ENCODE measurements at places on chromosomes 13 and 19.

DNA sequence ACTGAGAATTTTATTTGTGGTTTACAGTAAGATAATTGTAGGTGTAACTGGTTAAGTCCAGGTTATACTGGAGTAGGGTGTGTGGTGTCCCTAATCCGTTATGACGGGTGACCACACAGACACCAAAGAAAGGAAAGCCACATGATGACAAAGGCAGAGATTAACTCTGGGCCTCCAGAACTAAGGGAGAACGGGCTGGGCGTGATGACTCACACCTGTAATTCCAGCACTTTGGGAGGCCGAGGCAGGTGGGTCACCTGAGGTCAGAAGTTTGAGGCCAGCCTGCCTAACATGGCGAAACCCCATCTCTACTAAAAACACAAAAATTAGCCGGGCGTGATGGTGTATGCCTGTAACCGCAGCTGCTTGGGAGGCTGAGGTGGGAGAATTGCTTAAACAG lies 10.2 kb upstream of the FUT2 start:
- DNase-seq = no peak

DNA sequence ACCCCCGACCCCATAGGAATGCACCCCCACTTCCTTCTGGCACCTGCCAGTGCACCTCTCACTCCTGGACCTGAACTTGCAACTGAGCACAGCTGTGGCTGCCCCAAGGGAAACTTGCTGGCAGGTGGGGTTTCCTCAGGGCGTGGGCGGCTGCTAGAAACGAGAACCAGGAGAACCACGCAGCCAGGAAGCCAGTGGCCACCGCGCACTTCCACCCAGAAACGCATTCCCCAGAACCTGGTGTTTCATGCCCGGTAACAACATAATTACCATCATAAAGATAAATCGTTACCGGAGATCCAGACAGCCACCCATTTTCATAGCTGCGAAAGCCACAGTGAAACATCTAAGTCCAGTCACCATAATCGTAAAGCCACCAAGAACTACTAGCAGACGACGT lies 75.2 kb upstream of the C13orf46 start:
- no peak for DNase-seq

DNA sequence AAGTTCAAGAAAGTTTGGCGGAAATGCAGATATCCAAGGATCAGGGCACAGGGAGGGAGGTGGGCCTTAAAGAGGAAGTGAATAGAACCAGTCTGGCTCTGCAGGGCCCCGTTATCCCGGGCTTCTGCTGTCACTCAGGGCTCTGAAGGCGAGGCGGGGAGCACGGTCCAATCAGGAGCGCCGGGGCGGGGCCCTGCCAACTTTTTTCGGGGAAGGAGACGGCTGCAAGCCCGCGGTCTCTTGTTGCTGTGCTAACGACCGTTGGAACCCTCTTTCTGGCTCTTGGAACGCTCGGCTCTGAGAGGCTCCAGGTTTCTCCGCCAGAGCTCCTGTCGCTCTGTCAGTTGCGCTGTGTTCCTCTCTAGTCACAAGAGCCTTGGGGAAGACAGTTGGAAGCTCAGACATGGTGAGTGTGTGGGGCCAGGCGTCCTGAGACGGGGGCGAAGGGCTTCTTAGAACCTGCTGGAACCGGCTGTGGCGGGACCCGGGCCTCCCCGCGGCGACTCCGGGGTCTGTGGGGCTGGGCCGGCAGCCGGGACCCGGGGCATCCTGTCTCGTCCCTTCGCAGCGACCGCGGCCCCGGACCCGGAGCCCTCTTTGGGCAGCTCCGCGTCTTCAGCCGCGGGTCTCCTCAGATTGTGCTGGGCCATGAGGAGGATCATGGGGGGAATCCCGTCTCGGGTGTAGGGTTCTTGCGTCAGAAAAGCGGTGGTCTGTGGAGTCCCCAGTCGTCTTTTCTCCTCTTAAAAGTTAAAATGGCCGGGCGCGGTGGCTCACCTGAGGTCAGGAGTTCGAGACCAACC lies 27.7 kb downstream of the ZNF844 start:
- DNase-seq = peak; percentile 92

- no peak for DNase-seq
Measured at GRCh38 chr19:1168572-1169410, 5.3 kb downstream of the SBNO2 start.

DNA sequence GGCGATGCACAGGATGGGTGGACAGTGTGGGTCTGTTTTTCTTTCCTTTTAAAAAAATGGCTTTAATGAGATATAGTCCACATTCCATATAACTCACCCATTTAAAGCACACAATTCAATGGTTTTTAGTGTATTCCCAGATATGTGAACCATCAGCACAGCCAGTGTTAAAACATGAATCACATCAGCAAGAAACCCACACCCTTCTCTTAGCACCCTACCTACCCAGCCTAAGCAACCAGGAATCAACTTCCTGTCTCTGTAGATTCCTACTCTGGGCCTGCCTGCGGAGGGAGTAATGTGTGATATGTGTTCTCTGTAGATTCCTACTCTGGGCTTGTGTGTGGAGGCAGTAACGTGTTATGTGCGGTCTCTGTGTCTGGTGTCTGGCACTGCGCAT lies 11.9 kb downstream of the TMEM255B start:
- no peak for DNase-seq

DNA sequence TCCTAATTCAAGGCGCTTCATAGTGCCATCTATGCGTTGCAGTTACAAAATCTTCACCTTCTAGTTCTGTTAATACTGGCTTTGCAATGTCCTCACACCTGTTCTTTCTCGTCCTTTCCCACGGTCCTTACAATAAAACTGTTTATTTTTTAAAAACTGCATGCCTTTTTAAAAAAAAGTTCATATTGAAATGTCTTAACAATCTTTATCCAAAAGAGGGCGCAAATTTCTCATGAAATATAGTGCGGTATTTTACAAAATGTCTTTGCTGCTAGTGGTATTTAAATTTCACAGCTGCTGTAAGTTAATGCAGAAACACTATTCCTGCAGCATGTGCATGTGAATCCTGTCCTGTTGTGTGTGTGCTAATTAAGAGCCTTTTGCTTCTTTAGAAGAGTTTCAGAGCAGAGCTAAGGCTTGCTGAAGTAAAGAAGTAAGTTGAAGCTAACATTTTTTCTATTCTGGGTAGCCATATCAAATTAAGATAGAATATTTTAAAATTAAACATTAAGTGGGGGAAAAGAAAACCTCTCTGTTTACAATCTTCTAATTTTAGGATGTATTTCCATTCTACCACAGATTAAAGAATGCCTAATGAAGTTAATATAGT lies 15.8 kb upstream of the CLDN10 start:
- peak; percentile 26 for DNase-seq

- DNase-seq = no peak
Measured at GRCh38 chr13:76890021-76890420, 3.8 kb upstream of the KCTD12 start.

GRCh38 chr19:42074513-42075363 lies 1.2 kb upstream of the ZNF574 start:
- no peak for DNase-seq

DNA sequence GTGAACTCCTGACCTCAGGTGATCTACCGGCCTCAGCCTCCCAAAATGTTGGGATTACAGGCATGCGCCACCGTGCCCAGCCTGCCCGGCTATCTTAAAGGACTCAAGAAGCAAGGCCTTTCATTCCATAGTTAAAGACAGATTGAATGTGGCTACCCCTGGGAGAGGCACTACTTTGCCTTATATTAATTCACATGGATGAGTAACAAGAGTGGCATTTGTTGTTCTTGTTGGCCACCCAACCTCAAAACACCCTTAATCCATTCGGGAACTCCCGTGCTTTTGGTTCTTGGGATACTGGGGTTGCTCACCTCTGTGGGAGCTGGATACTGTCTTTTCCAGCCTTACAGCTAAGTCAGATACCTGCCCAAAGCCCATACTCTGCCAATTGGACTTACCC lies 34.4 kb upstream of the ABCC4 start:
- no peak for DNase-seq

- DNase-seq = no peak
Measured at GRCh38 chr13:43484432-43485225, 302.1 kb downstream of the ENOX1 start.

- no peak for DNase-seq
Measured at GRCh38 chr19:30406220-30407067, 34.3 kb downstream of the ZNF536 start.

DNA sequence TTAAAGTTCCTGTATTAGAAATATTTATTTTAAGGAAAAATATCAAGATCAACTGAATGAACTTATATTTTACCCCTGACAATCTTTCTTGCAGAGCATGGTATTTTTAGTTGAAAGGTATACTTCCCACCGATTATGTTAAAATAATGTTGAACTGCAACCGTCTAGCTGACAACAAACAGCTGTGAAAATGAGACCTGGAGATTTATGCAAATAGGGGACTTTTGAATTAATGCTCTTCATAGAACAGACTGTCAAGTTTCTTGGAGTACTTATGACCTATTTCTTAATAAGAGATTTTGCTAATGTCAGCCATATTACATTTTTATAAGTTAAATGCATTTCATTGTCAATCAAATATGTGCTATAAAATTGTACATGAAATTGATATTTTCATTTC lies 210.9 kb downstream of the NALCN start:
- DNase-seq = no peak

GRCh38 chr13:73513751-73514150 lies 454.9 kb downstream of the KLF5 start:
- DNase-seq = no peak

DNA sequence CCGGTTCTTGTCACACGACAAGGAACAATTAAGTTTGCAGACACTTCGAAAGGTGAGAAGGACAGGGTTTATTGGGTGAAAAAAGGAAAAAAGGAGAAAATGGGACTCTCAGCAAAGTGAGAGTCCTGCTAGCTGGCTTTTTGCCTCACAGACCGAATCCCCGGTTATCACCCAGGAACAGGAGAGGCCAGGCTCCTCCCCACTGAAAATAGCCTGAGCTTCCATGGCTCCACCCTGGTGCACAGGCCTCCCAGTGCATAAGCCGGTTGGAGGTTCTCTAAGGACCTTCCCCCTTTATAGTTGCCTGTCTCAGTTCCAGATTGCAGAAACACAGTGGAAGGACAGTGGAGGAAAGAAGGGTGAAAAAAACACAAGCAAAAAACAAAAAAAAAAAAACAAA lies 571.7 kb downstream of the KCTD12 start:
- DNase-seq = no peak

DNA sequence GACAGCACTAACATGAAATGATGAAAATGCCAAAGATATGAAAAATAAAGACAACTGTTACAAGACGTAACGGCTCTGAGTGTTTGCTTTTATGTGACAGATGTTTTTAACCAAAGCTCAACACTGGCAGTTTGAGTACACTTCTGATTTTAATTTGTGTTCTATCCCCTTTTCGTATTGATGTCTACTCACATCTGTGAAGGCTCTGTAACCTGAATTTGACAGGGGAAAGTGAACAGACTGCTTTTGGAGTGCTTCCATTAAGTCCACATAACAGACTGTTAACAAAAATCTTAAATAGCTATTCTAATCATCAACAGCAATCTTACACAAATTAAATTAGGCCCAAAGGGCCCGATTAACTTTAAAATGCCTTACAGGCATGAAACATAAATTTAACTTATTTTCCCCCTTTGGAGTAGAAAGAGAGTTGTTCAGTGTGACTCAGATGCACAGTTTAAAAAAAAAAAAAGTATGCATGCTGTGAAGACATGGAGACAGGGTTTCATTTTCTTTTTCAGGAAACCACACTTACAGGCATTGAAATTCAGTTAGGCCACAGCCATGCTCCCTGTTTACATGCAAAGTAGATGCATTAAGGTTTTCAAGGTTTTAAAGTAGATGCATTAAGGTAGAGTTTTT lies 16.3 kb upstream of the RNASEH2B start:
- DNase-seq = no peak

DNA sequence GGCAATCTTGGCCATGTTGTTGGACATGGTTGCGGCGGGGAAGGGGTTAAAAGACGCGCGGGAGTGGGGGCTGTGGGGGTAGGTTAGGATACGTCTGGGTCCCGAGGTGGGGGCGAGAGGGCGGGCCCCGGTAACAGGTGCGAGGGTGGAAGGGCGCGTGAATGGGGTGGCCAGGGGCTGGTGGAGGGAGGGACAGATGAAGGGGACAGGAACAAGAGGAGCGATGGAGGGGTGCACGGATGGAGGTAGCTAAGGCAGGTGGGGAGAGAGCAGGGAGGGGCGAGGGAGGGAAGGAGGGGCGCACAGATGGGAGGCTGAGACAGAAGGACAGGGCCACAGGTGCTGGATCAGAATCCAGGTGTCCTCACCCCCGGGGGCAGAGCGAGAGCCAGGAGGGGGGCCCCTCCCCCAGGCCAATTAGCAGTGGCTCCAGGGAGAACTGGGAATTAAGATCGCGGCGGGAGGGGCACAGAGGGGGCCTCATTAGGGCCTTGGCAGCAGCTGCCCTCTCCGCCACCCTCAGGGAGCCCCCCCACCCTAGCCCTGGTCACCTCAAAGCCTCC lies 1.3 kb downstream of the GNG8 start:
- DNase-seq = no peak

DNA sequence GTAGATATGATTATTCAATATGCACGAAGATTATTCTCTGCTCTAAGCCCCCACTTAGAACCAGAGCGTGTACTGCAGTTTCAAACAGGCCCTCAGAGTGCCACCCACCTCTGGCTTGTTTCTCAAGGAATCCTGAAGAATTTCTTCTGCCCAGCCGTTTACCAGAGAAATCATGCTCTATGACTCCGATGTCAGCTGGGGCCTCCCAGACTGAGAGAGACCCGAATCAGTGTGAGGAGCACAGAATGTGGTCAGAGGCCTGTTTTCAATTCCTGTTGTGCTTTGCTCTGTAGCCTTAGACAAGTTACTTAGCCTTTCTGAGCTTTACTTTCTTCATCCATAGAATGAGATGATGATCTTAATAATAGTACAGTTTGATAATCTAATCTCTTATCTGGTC lies 5.5 kb downstream of the PNMA8C start:
- no peak for DNase-seq

GRCh38 chr19:39190768-39191167 lies 6.0 kb upstream of the NCCRP1 start:
- no peak for DNase-seq

GRCh38 chr13:113216254-113217048 lies 7.0 kb downstream of the CUL4A start:
- no peak for DNase-seq

DNA sequence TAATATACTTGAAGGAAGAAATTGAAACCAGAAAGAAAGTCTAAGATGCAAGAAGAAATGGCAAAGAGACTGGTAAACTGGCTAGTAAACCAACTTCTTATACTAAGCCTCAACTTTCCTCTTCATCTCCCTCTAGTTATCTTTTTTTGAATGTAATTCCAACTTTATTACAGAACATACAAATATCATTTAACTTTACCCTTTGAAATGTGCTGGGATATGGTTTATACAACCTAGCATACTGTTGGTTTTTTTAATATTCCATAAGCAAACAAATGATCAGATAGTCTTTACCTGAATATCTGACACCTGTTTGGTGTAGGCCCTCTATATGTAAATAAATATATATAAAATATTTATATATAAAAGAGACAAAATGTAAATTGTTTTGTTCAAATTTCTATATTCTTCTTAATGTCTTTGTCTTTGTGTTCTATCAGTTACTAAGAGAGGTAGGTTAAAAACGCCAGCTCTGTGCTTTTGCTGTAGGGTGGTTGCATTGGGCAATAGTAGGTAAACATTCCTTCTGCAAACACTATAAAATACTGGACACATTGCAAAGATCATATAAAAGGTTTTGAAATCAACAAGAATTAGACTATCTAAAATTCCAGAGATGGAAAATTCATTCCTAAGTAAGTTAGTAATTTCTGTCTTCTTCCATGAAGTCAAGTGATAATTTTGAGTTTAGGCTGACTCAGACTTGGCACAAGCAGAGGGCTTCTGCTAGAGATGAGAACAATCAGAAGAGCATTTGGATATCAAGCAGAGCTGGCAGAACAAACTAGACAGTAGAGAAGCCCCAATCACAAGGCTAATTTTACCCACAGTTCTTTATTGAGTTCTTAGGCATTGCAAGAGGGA lies 383.3 kb downstream of the RFC3 start:
- no peak for DNase-seq

GRCh38 chr19:55370305-55370988 lies at the start of gene IL11:
Gene IL11, minus strand, starts transcription at chr19:55370463. Its CDS starts 153 bp downstream, at chr19:55370310.
- DNase-seq = no peak

Data from muscle of arm (tissue), 14 donors.